Astrocyte (in vitro differentiated cells and primary cell): ENCODE measurements at places on chromosomes 2 and 18. TPM values are rescaled to one million over a fixed set of nuclear protein-coding genes. Genes with fewer than 3 reads are reported as not detected.

The KCNE4 gene
- total RNA-seq, result 0.27 and 0.34 TPM in 2 replicates

The PTH2R gene
- total RNA-seq, result not detected in 2 replicates

- H3K27ac ChIP-seq, result no peak overlapping the region
- no peaks in the 10 kb centered on the region for H3K27me3 ChIP-seq
- H3K4me1 ChIP-seq, result no peaks in the 10 kb centered on the region
- DNase-seq, result no peak
Measured at GRCh38 chr2:64787698-64788097, 134.0 kb upstream of the SERTAD2 start.

DNA sequence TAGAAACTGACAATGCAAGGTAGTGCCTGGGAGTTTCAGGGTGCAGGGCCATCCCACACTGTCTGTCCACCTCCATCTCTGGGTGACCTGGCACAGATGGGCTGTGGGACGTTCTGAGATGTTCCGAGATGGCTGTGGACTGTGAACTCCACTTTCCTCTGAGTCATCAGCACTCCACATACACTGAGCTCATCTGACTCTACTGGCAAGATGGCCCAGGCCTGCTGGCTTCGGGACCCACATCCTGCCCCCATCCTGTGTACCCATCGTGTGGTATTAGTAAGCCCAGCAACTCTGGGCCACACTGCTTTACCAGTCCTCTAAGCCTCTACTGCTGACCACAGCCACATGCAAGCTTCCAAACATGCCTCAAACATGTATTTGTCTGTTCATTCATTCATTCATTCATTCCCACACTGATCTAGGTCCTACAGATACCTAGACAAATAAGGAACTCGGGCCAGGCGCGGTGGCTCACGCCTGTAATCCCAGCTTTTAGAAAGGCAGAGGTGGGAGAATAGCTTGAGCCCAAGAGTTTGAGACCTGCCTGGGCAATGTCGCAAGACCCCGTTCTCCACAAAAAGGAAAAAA, 124.8 kb upstream of the CXCR4 start:
- peaks cover 12% of the 10 kb centered on the region for H3K4me1 ChIP-seq
- peak; percentile 16 for DNase-seq
- H3K27me3 ChIP-seq, result no peaks in the 10 kb centered on the region
- H3K4me3 ChIP-seq, result no peak overlapping the region

GRCh38 chr18:39772155-39772919, 2182.7 kb upstream of the PIK3C3 start:
- no peaks in the 10 kb centered on the region for H3K36me3 ChIP-seq
- peak; percentile 49 for DNase-seq
- H3K4me1 ChIP-seq, result peaks cover 3% of the 10 kb centered on the region

- H3K27me3 ChIP-seq, result peaks cover 59% of the 10 kb centered on the region
- H3K4me3 ChIP-seq, result peak within 1 kb of the TSS; percentile 40
- H3K27ac ChIP-seq, result no peak within 1 kb of the TSS
- peaks cover 8% of the 10 kb centered on the region for H3K4me1 ChIP-seq
- DNase-seq, result no peak
- H3K36me3 ChIP-seq, result no peaks in the 10 kb centered on the region
Measured at GRCh38 chr2:134718817-134719814, at the start of gene TMEM163. Gene TMEM163 (minus strand): TSS chr2:134719000.

- H3K36me3 ChIP-seq, result no peaks in the 10 kb centered on the region
- H3K4me1 ChIP-seq, result peaks cover 5% of the 10 kb centered on the region
- no peak overlapping the region for H3K27ac ChIP-seq
- H3K4me3 ChIP-seq, result no peak overlapping the region
- H3K27me3 ChIP-seq, result no peaks in the 10 kb centered on the region
- DNase-seq, result peak; percentile 42
Measured at GRCh38 chr18:24499814-24500213, 39.4 kb downstream of the HRH4 start.

GRCh38 chr2:120599072-120599471, 136.6 kb upstream of the GLI2 start:
- no peaks in the 10 kb centered on the region for H3K36me3 ChIP-seq
- no peak overlapping the region for H3K4me3 ChIP-seq
- H3K27ac ChIP-seq, result no peak overlapping the region

- no peak overlapping the region for H3K4me3 ChIP-seq
- H3K27ac ChIP-seq, result no peak overlapping the region
- no peak for DNase-seq
- peaks cover 46% of the 10 kb centered on the region for H3K36me3 ChIP-seq
- H3K4me1 ChIP-seq, result no peaks in the 10 kb centered on the region
Measured at GRCh38 chr2:208326016-208326415, 60.0 kb downstream of the PIKFYVE start.

- peaks cover 3% of the 10 kb centered on the region for H3K27me3 ChIP-seq
- no peak overlapping the region for H3K4me3 ChIP-seq
- no peaks in the 10 kb centered on the region for H3K36me3 ChIP-seq
- peaks cover 16% of the 10 kb centered on the region for H3K4me1 ChIP-seq
Measured at GRCh38 chr2:16661936-16662839, 3.4 kb downstream of the CYRIA start.

DNA sequence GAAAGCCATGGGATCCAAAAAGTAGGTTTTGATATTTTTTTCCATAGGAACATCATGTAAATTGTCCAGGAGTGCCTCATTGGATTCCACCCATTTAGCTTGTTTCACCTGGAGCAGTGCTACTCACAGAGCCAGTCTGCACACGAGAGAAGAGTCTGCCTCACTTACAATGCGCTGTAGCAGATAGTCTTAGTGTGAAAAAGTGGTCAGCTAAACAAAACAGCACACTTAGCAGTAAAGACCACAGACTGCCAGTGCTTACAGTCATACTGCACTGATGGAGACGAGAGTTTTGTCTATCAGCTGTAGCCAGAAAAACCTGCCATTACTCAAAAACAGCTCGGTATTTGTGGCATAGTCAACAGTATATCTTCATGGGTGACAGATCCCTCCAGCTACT, 113.5 kb upstream of the LDLRAD4 start:
- H3K4me3 ChIP-seq, result no peak overlapping the region
- H3K4me1 ChIP-seq, result no peaks in the 10 kb centered on the region
- no peak overlapping the region for H3K27ac ChIP-seq
- DNase-seq, result no peak

DNA sequence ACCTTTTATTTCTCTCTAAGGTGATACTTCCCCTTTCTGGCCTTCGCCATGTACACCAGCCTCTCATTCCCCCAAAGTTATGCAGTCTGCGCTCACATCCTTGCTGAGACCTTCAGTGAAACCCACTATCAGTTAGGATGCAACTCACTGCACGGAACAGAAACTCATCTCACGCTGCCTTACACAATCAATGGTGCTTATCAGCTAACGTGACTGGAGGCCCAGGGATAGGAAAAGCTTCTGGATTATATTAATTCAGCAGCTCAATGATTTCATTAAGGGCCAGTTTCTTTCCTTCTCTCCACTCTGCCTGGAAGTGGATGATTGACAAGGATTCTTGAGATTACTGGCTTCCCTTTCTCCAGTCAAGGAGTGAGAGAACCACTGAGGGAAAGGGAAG, 44.8 kb downstream of the CDH2 start:
- H3K27ac ChIP-seq, result no peak overlapping the region
- H3K4me3 ChIP-seq, result no peak overlapping the region
- peaks cover 15% of the 10 kb centered on the region for H3K36me3 ChIP-seq
- no peaks in the 10 kb centered on the region for H3K27me3 ChIP-seq
- DNase-seq, result no peak
- peaks cover 14% of the 10 kb centered on the region for H3K4me1 ChIP-seq

DNA sequence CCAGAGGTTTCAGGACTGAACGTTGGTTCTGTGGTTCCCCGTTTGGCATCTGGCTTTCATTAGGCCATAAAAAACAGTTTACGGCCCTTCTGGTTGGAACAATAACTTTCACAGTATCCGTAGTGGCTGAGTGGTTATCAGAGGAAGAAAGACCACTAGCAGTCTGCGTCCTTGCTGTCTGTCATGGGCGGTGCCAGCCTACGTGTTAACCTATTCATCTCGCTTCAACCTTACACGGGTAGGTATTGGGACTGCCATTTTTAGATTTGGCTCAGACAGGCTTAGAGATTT, 42.6 kb upstream of the ROCK2 start:
- no peak for DNase-seq
- H3K4me1 ChIP-seq, result peaks cover 26% of the 10 kb centered on the region
- no peaks in the 10 kb centered on the region for H3K27me3 ChIP-seq
- H3K4me3 ChIP-seq, result no peak overlapping the region
- H3K36me3 ChIP-seq, result no peaks in the 10 kb centered on the region

DNA sequence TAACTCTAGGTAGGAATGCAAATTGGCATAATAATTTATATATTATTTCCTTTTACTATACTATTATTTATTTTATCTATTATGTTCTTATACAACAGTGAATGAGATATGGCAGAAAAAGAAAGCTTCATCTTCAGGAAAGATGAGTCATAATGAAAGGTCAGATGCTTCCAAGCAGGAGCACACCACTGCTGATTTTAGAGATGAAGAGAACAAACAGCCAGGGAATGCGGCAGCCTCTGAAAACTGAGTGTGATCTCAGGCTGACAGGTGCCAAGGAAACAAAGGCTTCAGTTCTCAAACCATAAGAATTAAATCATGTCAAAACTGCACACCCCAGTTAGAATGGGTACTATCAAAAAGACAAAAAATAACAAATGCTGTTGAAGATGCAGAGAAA, 149.0 kb downstream of the CCDC178 start:
- H3K4me1 ChIP-seq, result no peaks in the 10 kb centered on the region
- no peak overlapping the region for H3K27ac ChIP-seq
- H3K27me3 ChIP-seq, result no peaks in the 10 kb centered on the region
- H3K4me3 ChIP-seq, result no peak overlapping the region
- DNase-seq, result no peak
